Thoracic aorta endothelial cell (primary cell): ENCODE measurements at places on chromosomes 12 and 14. TPM values are rescaled to one million over a fixed set of nuclear protein-coding genes. Genes with fewer than 3 reads are reported as not detected.

Gene KIAA0586
- 32.5 and 42.4 TPM in 2 replicates for total RNA-seq

Gene C12orf60
- total RNA-seq = 1.6 TPM in 2 replicates

Gene ADAMTS20
- total RNA-seq = not detected in 2 replicates

Gene LRRK2
- 3.6 and 4.5 TPM in 2 replicates for total RNA-seq

Gene DEGS2
- under 0.01 TPM in 1 of 2 replicates, not detected in the other for total RNA-seq

Gene PRKD1
- total RNA-seq = 10.1 and 10.8 TPM in 2 replicates

Gene SSTR1
- total RNA-seq = 1.2 and 2.9 TPM in 2 replicates

Gene MMP17
- 3.2 and 4.8 TPM in 2 replicates for total RNA-seq

Gene VAMP1
- total RNA-seq = 2.4 and 2.9 TPM in 2 replicates

Gene RPGRIP1
- total RNA-seq = not detected in 2 replicates

Gene IAPP
- total RNA-seq = not detected in 2 replicates

Gene CLEC4C
- not detected in 2 replicates for total RNA-seq

Gene ATL1
- total RNA-seq = 1.2 and 2.5 TPM in 2 replicates

Gene DGKA
- total RNA-seq = 62.8 and 69.4 TPM in 2 replicates

Gene IL23A
- not detected in 2 replicates for total RNA-seq

Gene IQSEC3
- not detected in 2 replicates for total RNA-seq

Gene BTBD6
- 51.5 and 54.1 TPM in 2 replicates for total RNA-seq

Gene C12orf50
- 0.13 TPM in 1 of 2 replicates, not detected in the other for total RNA-seq

Gene ART4
- total RNA-seq = 7.0 and 28.2 TPM in 2 replicates

Gene UBR7
- total RNA-seq = 38.0 and 44.4 TPM in 2 replicates

Gene OAS2
- total RNA-seq = 9.8 and 10.3 TPM in 2 replicates

Gene CIROP
- total RNA-seq = not detected in 2 replicates

Gene VASH1
- 52.8 and 54.5 TPM in 2 replicates for total RNA-seq

Gene KDM5A
- 65.0 and 80.2 TPM in 2 replicates for total RNA-seq

Gene DDX24
- 136 and 145 TPM in 2 replicates for total RNA-seq

Gene SERPINA9
- not detected in 2 replicates for total RNA-seq

Gene BBOF1
- 2.7 and 3.2 TPM in 2 replicates for total RNA-seq

Gene WNT5B
- 0.07 and 0.53 TPM in 2 replicates for total RNA-seq

Gene M6PR
- total RNA-seq = 117 and 127 TPM in 2 replicates

Gene CLEC1B
- not detected in 2 replicates for total RNA-seq

Gene COL2A1
- total RNA-seq = not detected in 2 replicates

Gene VDR
- total RNA-seq = 0.80 and 1.1 TPM in 2 replicates

Gene ASIC1
- 0.27 and 1.1 TPM in 2 replicates for total RNA-seq

Gene NUP37
- 51.7 and 60.4 TPM in 2 replicates for total RNA-seq

Gene PARPBP
- 34.8 and 48.2 TPM in 2 replicates for total RNA-seq
